Mesenchymal stem cell (in vitro differentiated cells and primary cell): ENCODE measurements at places on chromosomes 4 and X.

DNA sequence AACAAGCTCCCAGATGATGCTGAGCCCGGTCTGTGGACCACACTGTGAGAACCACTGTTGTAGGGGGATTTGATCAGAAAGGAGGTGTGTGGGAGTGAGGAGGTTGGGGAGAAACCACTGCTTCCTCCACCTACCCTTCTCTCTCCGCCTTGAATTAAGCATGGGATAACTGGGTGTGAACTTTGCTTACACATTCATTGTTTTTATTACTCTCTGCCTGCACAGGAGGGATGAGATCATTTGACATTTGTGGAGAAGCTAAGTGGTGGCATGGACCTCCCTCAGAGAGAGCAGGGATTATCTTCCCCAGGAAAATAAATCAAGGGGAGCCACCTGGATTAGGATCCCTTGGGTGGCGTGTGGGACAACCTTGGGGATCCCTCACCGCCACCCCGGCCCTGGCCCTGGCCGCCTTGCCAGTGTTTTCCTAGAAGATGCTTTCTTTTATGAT lies 212.1 kb upstream of the ATP6AP2 start:
- H3K27ac ChIP-seq, result no peak overlapping the region
- H3K4me3 ChIP-seq, result no peak overlapping the region
- H3K4me1 ChIP-seq, result peaks cover 8% of the 10 kb centered on the region
- no peaks in the 10 kb centered on the region for H3K36me3 ChIP-seq
- no peak for DNase-seq

DNA sequence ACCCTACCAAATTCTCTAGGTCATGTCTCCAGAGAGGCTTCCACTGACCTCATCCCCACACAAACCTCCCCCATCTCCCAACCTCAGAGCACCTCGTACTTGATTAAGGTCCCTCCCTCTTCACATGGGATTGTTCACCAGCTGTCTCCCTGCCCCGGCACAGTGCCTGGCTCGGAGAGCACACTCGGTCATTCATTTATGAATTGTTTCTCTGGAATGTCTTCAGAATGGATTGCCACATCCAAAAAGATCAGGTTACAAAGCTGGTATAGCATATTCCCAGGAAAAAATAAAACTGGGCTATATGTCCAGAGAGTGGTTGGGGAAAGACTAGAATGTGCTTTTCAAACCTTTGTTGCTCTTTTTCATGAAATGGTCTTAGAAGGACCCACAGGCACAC lies 21.6 kb downstream of the JAKMIP1 start:
- H3K4me3 ChIP-seq, result no peak overlapping the region
- DNase-seq, result no peak
- H3K36me3 ChIP-seq, result no peaks in the 10 kb centered on the region
- no peak overlapping the region for H3K27ac ChIP-seq

DNA sequence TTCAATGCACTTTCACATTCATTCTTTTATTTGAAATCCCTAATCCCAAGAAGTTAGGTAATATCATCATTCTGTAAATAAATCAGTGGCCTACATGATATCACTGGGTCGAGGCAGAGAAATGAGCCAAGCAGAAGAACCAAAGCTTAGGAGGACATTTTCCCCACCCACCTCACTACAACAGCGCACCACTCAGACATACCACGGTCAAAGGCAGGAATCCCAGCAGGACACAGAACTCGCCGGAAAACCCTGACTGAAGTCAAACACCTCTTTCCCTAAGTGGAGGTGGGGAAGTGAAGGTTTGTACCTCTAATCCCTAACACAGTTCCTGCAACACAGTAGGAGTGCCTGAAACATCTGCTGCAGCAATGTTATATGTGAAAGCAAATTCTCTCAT lies 21.5 kb downstream of the RELL1 start:
- H3K4me1 ChIP-seq, result peaks cover 30% of the 10 kb centered on the region
- H3K4me3 ChIP-seq, result no peak overlapping the region
- DNase-seq, result peak; percentile 41
- no peaks in the 10 kb centered on the region for H3K27me3 ChIP-seq
- H3K36me3 ChIP-seq, result no peaks in the 10 kb centered on the region

DNA sequence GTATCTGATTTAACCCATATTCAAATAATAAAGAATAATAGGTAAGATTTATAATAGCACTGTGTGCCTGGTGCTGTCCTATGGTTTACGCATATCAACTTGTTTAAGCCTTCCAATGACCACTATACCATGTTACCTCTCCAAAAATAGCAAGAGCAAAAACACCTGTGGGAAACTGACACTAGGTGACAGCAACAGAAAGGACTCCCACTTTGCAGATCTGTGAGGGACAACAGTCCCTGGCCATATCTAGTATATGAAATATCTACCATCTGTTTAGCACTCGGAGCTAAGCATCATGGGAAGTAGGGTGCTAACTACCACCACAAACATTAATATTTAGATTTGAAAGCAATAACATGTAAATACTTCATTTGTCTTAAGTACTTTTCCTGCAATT lies 55.7 kb upstream of the TXK start:
- H3K4me3 ChIP-seq, result no peak overlapping the region
- H3K27ac ChIP-seq, result no peak overlapping the region

DNA sequence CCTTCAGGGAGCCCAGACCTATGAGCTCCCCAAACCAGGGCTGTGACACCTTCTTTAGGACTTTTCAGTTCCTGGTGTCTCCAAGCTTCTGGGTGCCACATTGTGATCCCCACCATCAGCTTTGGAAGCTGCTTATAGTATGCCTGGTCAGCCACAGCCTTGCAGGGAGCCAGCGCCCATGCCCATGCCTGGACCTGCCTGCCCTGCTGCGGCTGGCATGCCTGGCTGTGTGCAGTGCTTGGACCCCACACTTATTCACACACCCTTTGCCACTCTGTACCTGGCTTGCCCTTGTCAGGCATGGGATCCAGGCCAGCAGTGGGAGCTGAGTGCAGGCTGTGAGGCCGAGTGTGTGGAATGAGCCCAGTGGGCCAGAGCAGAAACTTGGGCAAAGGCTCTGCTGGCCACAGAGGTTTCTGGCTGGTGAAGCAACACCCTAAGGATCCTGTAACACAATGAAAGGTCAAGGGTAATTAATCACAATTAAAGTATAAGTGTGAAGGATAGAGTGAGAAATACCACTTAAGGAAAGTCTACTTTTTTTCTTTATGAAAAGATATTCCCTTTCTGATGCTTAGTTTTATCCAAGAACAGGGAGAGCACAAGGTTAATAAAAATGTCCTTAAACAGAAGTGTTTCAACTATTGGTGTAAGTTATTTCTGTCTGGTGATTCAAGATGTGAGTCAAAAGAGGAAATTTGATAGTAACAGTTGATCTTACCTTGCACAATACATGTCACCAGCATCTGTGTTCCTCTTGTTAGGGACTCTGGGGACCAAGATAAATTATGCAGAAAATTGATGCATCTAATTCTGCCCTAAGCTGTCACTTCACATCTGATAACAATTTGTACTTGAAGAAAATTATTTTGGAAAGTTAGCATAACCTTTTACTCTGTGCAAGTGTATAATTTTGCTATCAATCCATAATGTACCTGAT lies 161.8 kb downstream of the FAM47A start:
- no peaks in the 10 kb centered on the region for H3K27me3 ChIP-seq
- H3K4me3 ChIP-seq, result no peak overlapping the region
- H3K4me1 ChIP-seq, result no peaks in the 10 kb centered on the region
- H3K27ac ChIP-seq, result no peak overlapping the region

- H3K4me1 ChIP-seq, result no peaks in the 10 kb centered on the region
- H3K27me3 ChIP-seq, result no peaks in the 10 kb centered on the region
- no peak overlapping the region for H3K27ac ChIP-seq
These were observed 165.6 kb downstream of the FRAS1 start for GRCh38 chr4:78222575-78223186.

DNA sequence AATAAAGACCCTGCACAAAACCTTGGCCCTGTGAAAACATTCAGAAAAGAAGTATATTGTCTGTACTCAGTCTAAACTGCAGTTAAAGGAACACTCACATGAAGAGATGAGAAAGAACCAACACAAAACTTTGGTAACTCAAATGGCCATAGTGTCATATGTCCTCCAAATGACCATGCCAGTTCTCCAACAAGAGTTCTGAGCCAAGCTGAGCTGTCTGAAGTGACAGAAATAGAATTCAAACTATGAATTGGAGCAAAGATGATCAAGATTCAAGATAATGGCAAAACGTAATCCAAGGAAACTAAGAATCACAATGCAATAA lies 739.3 kb upstream of the NDST4 start:
- peaks cover 2% of the 10 kb centered on the region for H3K4me1 ChIP-seq
- no peak for DNase-seq
- no peak overlapping the region for H3K4me3 ChIP-seq
- H3K36me3 ChIP-seq, result no peaks in the 10 kb centered on the region

DNA sequence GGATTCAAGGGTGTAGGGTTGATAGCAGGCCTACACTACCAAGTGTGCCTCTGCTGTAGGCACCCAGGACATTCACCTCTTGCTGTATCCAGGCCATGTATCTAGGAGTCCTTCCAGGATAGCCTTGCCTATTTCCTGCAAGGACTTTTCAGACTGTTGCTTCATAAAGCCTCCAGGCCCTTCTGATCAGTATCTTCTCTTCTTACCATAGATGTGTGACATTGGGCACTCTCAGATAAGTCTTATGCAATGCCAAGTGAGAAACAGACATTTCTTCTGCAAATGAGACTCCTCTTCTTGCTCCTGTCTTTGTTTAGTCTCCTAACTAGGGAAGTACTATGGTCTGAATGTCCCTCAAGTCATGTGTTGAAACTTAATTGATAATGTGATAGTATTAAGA lies 386.8 kb downstream of the ANKRD50 start:
- H3K4me1 ChIP-seq, result no peaks in the 10 kb centered on the region
- H3K36me3 ChIP-seq, result no peaks in the 10 kb centered on the region
- no peak overlapping the region for H3K27ac ChIP-seq
- DNase-seq, result no peak
- no peaks in the 10 kb centered on the region for H3K27me3 ChIP-seq

- peak overlapping the region; percentile 47 for H3K27ac ChIP-seq
- peaks cover 3% of the 10 kb centered on the region for H3K27me3 ChIP-seq
- H3K4me1 ChIP-seq, result peaks cover 16% of the 10 kb centered on the region
- no peak overlapping the region for H3K4me3 ChIP-seq
These were observed 74.4 kb downstream of the MTMR1 start for GRCh38 chrX:150767475-150768131.

GRCh38 chr4:98515470-98515809 lies 143.0 kb downstream of the TSPAN5 start:
- peak overlapping the region; percentile 95 for H3K27ac ChIP-seq
- no peaks in the 10 kb centered on the region for H3K27me3 ChIP-seq
- H3K4me1 ChIP-seq, result peaks cover 17% of the 10 kb centered on the region
- H3K4me3 ChIP-seq, result no peak overlapping the region

DNA sequence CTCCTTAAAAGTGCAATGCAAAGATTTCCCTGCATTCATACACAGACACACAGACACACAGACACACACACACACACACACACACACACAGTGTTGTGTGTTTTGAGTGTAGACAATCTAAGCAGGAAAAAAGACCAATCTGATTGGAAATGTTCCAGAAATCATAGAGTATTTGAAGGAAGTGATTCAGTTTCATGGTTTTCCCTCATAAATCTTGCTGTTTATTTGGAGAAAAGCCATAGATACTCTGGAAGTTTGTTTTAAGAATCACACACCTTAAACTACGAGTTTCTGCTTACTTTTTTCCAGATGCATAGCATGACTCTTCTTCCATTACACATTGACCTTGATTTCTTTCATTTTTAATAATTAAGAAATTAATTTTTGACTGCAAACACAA lies 298.5 kb upstream of the BMP3 start:
- no peak overlapping the region for H3K27ac ChIP-seq
- H3K4me1 ChIP-seq, result no peaks in the 10 kb centered on the region
- H3K4me3 ChIP-seq, result no peak overlapping the region
- no peaks in the 10 kb centered on the region for H3K27me3 ChIP-seq
- no peaks in the 10 kb centered on the region for H3K36me3 ChIP-seq

GRCh38 chr4:38004062-38004461 lies 43.9 kb downstream of the PTTG2 start:
- H3K36me3 ChIP-seq, result no peaks in the 10 kb centered on the region
- H3K4me3 ChIP-seq, result no peak overlapping the region
- H3K4me1 ChIP-seq, result peaks cover 11% of the 10 kb centered on the region

DNA sequence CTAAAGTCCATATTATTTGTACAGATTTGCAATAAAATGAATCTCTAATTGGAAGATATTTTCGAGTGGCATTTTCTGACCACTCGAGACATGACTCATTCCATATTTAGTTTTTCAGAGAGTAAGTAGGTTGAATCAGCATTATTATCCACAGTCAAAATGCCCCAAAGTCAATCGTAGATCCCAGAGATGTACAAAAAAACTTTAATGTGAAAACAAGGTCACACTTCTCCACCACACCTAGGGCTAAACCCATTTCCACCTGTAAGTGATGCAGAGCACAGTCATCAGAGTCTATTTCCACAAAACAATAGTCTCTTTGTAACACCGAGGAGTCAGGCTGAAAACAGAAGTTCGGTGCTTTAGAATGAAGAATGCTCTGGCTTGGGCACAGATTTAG lies 117.1 kb upstream of the TENM3 start:
- DNase-seq, result no peak
- H3K4me3 ChIP-seq, result no peak overlapping the region
- H3K4me1 ChIP-seq, result no peaks in the 10 kb centered on the region
- no peaks in the 10 kb centered on the region for H3K36me3 ChIP-seq
- no peaks in the 10 kb centered on the region for H3K27me3 ChIP-seq

DNA sequence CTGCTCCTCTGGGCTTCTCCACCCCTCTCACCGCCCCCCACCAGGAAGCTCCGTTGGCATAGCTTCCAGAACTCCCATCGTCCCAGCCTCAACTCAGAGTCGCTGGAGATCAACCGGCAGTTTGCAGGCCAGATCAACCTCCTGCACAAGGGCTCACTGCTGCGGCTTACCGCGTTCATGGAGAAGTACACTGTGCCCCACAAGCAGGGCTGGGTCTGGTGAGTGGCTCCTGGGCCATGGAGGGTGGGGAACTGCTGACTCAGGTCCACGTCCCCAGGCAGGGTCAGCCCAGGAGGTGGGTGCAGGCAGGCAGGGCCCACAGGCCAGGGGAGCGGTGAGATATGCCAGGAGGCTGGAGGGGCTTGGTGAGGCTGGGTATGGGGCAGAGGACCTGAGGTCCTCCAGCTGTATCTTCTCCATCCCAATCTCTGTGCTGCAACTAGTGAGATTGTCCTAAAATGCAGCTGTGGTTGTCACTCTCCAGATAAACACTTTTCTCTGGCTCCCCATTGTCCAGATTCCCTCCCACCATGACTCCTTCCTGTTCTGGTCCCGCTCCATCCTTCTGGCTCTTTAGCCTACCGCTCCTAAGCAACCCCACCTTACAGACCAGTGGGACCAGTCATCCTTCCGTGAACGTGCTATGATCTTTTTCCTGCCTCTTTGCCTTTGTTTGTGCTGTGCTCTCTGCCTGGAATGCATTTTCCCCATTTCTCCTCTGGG lies 71.9 kb downstream of the STARD8 start:
- H3K4me3 ChIP-seq, result no peak overlapping the region
- no peak overlapping the region for H3K27ac ChIP-seq
- H3K27me3 ChIP-seq, result no peaks in the 10 kb centered on the region
- peaks cover 83% of the 10 kb centered on the region for H3K36me3 ChIP-seq
- H3K4me1 ChIP-seq, result no peaks in the 10 kb centered on the region

GRCh38 chrX:16552546-16552945 lies 97.4 kb upstream of the S100G start:
- no peaks in the 10 kb centered on the region for H3K36me3 ChIP-seq
- peaks cover 6% of the 10 kb centered on the region for H3K27me3 ChIP-seq
- no peaks in the 10 kb centered on the region for H3K4me1 ChIP-seq
- H3K4me3 ChIP-seq, result no peak overlapping the region
- H3K27ac ChIP-seq, result no peak overlapping the region

- no peaks in the 10 kb centered on the region for H3K27me3 ChIP-seq
- H3K36me3 ChIP-seq, result no peaks in the 10 kb centered on the region
- no peak for DNase-seq
- no peaks in the 10 kb centered on the region for H3K4me1 ChIP-seq
These were observed 768 bp upstream of the CXCL10 start for GRCh38 chr4:76024065-76024464.

- no peaks in the 10 kb centered on the region for H3K36me3 ChIP-seq
- DNase-seq, result no peak
- no peaks in the 10 kb centered on the region for H3K4me1 ChIP-seq
- H3K27ac ChIP-seq, result no peak overlapping the region
- H3K27me3 ChIP-seq, result no peaks in the 10 kb centered on the region
These were observed 58.4 kb upstream of the SLC25A43 start for GRCh38 chrX:119340606-119341205.
